ENCODE measurements at places on chromosomes 11 and 22. TPM values are rescaled to one million over a fixed set of nuclear protein-coding genes. Genes with fewer than 3 reads are reported as not detected.

GRCh38 chr22:20407829-20408228 lies 13.9 kb downstream of the ZNF74 start:
- DNase-seq, result no peak

- DNase-seq, result no peak
These were observed 802 bp upstream of the PIM3 start for GRCh38 chr22:49959782-49960158.

DNA sequence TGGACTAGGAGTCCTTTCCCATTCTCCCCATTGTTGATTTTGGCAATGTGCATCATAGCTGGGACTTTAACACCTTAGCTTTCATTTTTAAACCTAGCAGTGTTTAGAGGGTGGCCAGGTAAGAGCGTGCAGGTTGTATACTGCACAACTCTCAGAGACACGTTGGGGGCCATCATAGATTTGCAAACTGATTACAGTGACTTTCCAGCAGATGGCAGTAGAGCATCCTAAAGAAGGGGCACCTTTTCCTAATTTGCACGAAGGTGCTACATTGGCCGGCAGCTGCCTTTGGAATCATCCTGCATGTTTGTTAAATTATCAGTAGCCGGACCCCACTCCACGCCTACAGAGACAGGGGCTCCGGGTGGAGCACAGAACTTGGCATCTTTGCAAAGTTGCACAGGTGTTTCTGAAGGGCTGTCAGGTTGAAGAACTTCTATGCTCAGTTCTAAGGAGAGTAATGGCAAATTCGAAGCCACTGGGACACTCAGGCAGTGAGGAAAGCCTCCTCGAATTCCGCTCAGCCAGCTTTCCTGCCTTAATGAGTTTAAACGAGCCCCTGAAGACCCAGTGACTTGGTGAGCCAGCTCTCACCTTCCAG lies 7.7 kb downstream of the LHFPL7 start:
- no peak for DNase-seq

GRCh38 chr11:93038521-93038920 lies 69.1 kb downstream of the MTNR1B start:
- no peak for DNase-seq

DNA sequence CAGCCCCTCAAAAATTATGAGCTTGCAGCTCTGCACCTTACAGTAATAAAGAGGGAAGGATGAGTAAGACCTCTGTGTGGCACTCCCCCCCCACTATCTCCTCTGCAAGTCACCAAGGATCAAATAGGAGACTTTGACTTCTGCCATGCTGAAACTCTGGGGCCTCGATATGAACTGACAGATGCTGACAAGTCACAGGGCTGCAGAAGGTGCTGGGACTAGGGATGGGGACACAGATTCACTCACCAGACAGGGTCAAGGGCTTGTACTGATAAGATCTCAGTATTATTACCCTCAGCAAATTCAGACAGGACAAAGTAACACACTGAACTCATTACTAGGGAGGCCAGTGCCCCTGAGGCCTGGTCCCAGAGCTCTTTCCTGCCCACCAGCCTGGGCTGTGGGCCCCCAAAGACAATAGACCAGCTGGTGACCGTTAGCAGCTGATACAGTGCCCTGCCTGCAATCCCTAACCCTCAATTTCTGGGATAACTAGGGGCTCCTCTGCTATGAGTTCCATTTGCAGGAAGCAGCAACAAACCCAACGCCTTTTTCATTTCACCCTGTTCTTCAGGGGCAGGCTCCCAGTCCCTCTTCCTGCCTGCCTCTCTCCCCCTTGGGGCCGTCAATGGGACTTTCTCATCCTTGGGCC lies 20.1 kb downstream of the TMPRSS13 start:
- DNase-seq, result no peak

GRCh38 chr22:46452195-46453005 lies 85.0 kb downstream of the CELSR1 start:
- DNase-seq, result no peak

GRCh38 chr11:107018902-107019493 lies 722 bp upstream of the GUCY1A2 start:
- DNase-seq, result no peak

RHBDD3 gene
- polyA plus RNA-seq, result 22.9 TPM

MLC1 gene
- polyA plus RNA-seq, result 1.2 TPM

All from forelimb muscle (tissue), 1 donor.